Frontal cortex (tissue), 4 donors: ENCODE measurements at places on chromosomes 2 and 18. TPM values are rescaled to one million over a fixed set of nuclear protein-coding genes. Genes with fewer than 3 reads are reported as not detected.

Gene CHRNG
- not detected for total RNA-seq

GRCh38 chr2:205169464-205169863 is 512.8 kb upstream of the NRP2 start:
- no peak for DNase-seq

DNA sequence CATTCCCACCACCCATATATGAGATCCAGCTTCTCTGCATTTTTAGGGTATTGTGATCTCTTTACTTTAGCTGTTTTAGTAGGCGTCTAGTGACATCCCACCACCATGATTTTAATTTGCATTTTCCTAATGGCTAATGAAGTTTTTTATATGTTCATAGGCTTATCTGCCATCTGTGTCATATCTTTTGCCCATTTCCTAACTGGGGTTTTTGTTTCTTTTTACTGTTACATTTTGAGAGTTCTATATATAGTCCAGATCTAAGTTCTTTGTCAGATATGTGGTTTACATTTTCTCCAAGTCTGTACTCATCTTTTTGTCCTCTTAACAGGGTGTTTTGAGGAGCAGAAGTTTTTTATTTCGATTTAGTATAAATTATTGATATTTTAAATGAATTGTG is 39.6 kb downstream of the PTPN2 start:
- no peak for DNase-seq

Gene CRYBA2
- total RNA-seq, result not detected

DNA sequence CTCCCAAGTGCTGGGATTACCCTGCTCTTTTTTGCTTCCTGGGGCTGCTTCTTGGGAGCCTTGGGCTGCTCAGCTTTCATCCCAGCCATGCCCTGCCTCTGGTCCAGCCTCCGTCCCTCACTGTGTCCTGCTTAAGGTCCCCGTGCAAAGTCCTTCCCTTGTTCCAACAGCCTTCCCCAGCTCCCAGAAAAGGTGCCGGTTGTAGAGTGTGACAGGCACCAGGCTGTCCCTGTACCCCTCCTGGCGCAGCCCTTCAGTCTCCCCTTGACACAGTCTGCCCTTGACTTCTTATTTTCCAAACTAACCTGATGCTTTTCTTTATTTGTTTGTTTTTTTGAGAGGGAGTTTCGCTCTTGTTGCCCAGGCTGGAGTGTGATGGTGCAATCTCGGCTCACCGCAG is 20.1 kb upstream of the ALPI start:
- no peak for DNase-seq

- no peak for DNase-seq
Measured at GRCh38 chr2:55156326-55156725, 75.8 kb downstream of the CLHC1 start.

Gene PPP1R1C
- under 0.01 TPM for total RNA-seq

DNA sequence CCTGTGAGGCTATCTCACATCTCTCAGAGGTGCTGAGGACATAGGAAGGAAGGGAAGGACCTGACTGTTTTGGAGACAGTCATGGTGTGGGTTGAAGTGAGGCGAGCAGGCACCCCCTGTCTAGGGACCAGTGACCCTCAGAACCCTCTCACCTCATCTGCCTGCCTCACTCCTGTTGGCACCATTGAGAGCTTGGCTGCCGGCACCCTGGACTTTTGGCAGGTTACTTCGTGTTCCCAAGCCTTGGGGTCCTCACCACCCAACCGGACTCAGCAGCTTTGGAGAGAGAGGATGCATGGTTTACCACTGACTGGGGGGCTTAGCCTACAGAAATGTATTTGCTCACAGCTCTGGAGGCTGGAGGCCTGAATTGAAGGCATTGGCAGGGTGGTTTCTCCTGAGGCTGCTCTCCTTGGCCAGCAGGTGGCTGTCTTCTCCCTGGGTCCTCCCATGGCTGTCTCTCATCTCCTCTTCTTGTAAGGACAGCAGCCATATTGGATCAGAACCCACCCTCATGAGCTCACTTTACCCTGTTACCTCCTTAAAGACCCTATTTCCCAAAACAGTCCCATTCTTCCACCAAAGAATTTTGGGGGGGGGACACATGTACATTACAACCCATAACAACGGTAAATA is 142.0 kb downstream of the TSN start:
- DNase-seq, result no peak

Gene EMILIN2
- total RNA-seq, result 1.6 TPM

GRCh38 chr18:63881851-63882250 is 5.7 kb upstream of the SERPINB2 start:
- DNase-seq, result no peak

Gene C2orf80
- total RNA-seq, result 38.3 TPM

- DNase-seq, result no peak
Measured at GRCh38 chr18:3218819-3219218, 949 bp downstream of the MYOM1 start.

- no peak for DNase-seq
Measured at GRCh38 chr2:202883987-202884675, 12.6 kb upstream of the ICA1L start.

- DNase-seq, result no peak
Measured at GRCh38 chr2:164717000-164717803, 95.9 kb upstream of the GRB14 start.

DNA sequence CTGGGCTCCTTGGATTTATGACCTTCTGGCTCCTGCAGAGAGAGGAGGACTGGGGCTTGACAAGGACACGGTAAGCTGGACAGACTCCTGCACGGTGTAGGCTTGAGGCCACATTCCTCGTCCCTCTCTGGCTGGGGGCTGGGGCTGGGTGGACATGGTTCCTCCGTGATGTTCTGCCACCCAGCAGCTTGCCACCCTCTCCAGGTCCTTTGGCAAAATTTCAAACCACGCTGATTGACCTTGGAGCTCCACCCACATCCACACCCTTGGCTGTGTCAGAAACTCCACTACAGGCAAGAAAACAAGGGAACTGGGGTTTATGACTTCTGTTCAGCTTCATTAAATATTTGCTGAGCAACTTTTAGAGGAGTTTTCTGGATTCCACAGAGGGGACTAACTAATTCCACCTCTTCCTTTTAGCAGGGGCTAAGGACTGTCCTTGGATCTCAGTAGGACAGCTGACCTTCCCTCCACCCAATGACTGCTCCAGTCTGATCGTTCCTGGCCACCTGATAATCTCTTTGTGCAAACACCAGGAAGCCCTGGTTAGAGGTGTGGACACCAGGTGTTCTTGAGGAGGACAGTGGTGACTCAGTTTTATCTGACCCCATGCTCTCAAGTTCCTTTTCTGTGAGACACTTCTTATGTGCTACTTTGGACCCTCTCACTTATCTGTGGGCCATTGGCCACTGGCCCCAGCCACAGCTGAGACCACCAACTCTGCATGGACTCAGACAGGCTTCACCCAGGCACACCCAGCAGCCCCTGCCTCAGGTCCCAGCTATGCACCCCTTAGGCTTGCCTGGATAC is 29.3 kb downstream of the GPR55 start:
- no peak for DNase-seq

DNA sequence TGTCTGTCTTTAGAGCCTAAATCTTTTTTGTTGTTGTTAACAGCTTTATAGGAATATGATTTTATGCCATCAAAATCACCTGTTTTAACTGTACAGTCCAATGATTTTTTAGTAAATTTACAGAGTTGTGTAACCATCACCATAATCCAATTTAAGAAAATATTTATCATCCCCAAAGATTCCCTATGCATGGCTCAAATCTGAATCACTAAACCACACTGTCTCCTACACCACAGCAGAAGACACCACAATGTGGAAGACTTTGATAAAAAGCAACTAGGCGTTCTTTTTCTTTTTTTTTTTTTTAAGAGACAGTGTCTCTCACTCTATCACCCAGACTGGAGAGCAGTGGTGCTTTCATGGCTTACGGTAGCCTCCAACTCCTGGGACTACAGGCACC is 99.6 kb downstream of the TXNL1 start:
- no peak for DNase-seq

DNA sequence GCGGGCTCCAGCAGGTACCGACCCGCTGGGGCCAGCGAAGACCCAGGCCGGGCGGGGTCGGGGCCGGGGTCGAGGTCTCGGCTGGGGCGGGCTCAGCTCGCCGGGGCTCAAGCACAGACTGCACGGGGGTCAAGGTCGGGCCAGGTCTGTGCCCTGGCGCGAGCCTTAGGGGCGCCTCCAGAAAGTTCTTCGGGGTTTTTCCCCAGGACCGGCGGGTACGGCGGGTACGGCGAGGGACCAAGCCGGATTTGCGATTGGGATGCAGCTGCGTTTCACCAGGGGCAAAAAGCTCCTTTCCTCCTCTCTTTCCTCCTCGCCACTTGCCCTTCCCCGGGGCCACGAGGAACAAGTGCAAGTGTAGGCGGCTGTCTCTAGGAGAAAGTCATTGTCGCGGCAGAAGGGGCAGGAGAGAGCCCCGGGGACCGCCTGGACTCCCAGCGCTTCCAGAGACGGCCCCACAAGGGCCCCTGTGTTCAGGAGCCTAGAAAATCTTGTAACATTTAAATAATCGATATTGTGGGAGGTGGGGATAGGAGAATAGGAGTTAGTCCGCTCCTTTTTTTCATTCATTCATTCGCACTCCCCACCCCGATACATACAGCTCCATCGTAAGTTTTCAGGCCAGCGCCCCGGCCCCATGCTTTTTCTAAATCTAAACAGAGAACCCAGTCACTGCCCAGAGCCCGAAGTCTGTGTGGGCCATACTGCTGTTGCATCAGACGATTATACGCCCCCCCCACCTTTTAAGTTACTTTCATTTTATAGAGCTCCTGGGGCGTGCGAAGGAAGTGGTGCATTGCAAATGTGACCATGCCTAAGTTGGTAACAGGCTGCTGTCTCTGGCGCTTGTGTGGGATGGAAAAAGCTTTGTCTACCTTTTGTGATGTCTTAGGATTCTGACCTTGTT is 679 bp downstream of the PMAIP1 start:
- DNase-seq, result no peak

Gene MRO
- total RNA-seq, result 0.82 TPM

Gene ALPP
- not detected for total RNA-seq

Gene SERPINB2
- not detected for total RNA-seq

Gene MALT1
- 26.9 TPM for total RNA-seq

Gene KIF1A
- 146 TPM for total RNA-seq

- no peak for DNase-seq
Measured at GRCh38 chr2:149465873-149466272, 121.7 kb downstream of the MMADHC start.

DNA sequence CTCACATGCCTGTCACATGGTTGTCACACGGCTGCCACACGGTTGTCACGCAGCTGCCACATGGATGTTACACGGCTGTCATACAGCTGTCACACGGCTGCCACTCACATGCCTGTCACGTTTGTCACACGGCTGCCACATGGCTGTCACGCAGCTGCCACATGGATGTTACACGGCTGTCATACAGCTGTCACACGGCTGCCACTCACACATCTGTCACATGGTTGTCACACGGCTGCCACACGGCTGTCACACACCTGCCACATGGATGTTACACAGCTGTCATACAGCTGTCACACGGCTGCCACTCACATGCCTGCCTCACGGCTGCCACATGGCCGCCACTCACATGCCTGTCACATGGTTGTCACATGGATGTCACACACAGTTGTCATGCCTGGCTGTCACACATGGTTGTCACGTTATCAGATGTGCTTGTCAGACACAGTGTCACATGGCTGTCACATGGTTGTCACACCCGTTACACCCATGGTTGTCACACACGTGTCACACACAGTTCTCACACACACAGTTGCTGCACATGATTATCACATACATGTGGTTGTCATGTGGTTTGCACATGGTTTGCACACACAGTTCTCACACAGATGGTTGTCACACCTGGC is 19.4 kb downstream of the KCNG2 start:
- no peak for DNase-seq

- no peak for DNase-seq
Measured at GRCh38 chr18:62494764-62495163, 28.1 kb upstream of the ZCCHC2 start.

- no peak for DNase-seq
Measured at GRCh38 chr2:59798687-59799232, 754.7 kb downstream of the BCL11A start.

- DNase-seq, result no peak
Measured at GRCh38 chr2:60488291-60488690, 65.2 kb downstream of the BCL11A start.

Gene LRRC30
- not detected for total RNA-seq
